ENCODE measurements at places on chromosomes 5 and 9.

- no peak for DNase-seq
These were observed 660.7 kb upstream of the ADAMTS16 start for GRCh38 chr5:4479426-4479825.

DNA sequence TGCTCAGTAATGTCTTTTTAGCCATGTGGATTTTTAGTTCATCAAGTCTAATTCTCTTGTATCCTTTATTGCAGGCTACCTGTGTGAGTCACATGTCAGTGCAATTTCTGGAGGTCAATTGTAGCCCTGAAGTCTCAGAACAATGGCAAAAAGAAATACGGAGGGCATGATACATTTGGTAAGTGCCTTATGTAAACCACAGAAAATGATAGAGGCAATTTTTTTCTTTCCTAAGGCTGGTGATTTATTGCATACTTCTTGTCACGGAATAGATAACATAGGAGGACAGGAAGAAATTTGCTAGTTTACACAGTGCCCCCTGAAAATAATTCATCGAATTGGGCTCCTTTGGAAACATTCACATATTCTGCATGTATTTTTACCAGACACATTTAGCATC lies 235.9 kb downstream of the DMRTA1 start:
- no peak for DNase-seq

- DNase-seq, result no peak
These were observed 58.6 kb downstream of the THBS4 start for GRCh38 chr5:80093796-80094195.

DNA sequence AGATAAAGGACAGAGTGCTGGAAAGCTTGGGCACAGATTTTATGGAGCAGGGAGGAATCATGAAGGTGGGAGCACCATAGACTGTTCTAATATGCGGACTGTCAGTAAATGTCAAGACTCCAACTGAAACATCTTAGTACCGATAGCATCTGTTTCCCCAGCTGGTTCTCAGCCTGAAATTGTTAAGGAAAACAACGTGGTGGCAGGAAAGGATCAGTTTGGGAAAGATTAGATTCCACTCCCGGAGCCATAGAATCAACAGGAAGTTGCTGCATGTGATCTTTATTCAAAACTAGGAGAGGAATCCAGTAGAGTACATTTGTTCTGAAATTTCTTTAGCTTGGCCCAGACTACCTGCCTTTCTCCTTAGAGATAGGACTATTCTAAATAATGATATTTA lies 559.1 kb downstream of the CSNK1G3 start:
- no peak for DNase-seq

GRCh38 chr9:99158629-99159028 lies 53.7 kb downstream of the TGFBR1 start:
- no peak for DNase-seq

DNA sequence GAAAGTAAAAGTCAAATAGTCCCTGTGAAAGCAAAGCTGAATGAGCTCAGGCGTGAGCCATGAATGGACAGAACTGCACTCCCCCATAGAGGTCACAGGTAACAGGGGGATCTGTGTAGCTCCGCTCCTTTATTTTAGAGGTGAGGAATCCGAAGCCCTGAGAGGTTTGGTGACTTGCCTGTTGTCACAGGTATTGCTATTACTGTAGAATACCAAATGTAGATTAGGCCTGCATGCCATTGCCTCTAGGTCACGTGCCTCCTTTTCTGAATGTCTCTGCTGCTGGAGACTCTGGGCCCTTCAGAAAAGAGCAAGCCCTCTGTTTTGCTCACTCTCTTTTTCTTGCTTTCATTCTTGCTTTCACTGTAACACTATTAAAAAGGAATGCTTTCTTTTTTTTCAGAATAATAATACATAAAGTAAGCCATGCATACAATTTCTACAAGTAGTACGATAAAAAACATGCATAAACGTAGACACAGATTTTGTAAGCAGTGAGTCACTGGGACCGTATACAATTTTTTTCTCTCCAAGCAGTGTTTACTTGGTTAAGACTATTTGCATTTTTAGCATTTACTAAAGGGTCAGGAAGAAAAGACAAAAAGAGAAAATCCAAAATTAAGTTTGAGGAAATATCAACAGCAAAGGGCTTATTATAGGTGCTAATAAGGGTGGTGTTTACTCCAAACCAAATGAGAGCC lies 568.7 kb upstream of the ADAMTS16 start:
- DNase-seq, result no peak

GRCh38 chr5:171023508-171023907 lies 161.7 kb downstream of the RANBP17 start:
- no peak for DNase-seq

DNA sequence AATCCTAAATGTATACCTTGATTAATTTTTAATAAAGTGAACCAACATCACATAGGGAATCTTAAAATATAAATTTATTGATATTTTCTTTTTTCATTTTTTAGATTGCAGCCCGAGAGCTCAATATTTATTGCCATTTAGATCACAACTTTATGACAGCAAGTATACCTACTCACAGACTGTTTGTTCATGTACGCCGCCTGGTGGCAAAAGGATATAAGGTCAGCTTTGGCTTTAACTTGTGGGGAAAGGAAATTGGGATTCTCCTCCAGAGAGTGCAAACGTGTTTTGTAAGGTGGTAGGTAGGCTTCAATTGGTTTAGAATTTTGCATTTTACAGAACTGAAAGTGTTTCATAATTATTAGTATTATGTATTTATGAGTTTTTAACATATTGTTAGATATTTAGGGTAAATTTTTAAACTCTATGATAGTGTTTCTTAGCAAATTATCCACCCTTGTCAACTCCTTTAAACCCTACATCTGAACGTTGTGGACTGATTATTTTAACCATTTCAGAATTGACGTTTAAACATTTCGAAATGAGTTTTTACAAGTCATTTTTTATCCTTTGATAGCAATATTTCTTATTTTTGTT lies 17.5 kb upstream of the DHFR start:
- peak; percentile 15 for DNase-seq

- no peak for DNase-seq
These were observed at the start of gene PTGS1 for GRCh38 chr9:122370869-122371755. Gene PTGS1, plus strand, starts transcription at chr9:122371024. Its CDS starts 61 bp downstream, at chr9:122371085.

GRCh38 chr5:107235167-107235566 lies 435.6 kb downstream of the EFNA5 start:
- no peak for DNase-seq

DNA sequence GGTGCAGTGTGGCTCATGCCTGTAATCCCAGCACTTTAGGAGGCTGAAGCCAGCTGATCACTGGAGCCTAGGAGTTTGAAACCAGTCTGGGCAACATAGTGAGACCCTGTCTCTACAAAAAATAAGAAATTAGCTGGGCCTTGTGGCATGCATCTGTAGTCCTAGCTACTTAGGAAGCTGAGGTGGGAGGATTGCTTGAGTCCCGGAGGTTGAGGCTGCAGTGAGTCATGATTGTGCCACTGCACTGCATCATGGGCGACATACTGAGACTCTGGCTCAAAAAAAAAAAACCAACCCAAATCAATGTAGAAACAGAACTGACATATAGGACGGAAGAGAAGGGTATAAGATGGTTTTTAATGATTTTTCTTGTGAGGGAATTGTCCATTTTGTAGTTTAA lies 27.7 kb downstream of the G3BP1 start:
- DNase-seq, result no peak

- DNase-seq, result no peak
These were observed 242.1 kb downstream of the BNC2 start for GRCh38 chr9:16628413-16628812.

GRCh38 chr5:131496400-131496713 lies 138.7 kb downstream of the RAPGEF6 start:
- no peak for DNase-seq

DNA sequence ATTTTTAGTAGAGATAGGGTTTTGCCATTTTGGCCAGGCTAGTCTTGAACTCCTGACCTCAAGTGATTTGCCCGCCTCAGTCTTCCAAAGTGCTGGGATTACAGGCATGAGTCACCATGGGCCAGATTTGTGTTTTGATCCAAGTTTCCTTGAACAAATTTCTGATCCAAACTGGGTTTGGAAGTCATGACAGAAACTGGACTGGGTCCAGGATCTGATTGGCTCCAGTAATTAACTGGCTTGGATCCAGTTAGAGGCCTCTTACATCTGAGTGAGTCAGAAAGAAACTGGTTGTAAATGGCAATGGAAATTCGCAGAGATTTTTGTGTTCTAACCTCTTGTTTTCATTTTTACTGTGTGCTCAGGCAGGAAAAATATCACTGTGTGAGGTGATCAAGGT lies 141.6 kb downstream of the SLC25A46 start:
- DNase-seq, result peak; percentile 83

DNA sequence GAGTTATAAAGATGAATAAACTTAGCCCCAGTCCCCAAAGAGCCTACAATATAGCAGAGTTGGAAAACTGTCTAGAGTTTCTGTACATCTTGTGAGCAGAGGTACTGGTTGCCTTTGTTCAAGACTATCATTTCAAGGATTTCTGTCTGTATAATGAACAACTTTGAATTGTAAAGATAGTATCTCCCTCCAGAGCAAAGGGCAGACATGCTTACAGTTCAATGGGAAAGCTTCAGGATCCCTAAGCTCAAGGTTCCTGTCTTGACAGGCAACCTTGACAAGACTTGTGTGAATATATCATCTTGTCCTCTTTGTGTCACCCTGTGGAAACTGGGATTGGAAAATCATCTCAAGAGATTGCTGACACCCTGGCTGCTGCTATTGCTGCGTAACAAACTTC lies 242.8 kb upstream of the VLDLR start:
- DNase-seq, result no peak

DNA sequence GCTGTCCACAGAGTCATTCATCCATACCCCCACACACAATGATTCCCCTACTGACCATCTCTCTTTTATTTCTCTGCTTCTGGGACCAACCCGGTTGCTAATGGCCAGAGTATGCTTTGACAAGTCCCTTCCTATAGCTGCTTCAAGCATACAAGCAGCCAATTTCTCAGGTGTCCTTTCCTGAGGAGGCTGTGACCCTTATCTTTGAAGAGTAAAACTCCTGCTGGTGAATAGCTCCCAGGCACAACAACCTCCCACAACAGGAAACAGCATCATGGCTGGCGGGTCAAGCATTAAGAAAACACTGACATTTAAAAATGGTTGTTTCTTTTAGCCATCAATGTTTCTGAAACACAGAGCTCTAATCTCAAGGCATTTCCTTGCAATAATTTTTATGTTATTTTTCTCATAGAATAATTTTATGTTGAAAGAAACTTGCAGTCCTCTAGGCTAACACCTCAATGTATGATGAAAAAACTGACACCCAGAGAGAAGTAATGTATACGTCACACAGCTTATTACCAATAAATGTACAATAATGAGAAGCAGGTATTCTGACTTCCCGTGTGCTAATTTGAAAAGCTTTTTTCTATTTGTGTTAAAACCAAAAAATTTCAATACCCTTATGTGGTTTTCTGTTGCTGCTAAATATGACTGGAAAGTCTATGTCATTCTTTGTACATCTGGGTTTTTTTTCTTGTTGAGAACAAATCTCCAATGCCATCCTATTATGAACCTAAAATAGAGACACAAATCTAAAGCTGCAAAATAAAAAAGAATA lies 7.5 kb upstream of the PAM start:
- DNase-seq, result no peak

DNA sequence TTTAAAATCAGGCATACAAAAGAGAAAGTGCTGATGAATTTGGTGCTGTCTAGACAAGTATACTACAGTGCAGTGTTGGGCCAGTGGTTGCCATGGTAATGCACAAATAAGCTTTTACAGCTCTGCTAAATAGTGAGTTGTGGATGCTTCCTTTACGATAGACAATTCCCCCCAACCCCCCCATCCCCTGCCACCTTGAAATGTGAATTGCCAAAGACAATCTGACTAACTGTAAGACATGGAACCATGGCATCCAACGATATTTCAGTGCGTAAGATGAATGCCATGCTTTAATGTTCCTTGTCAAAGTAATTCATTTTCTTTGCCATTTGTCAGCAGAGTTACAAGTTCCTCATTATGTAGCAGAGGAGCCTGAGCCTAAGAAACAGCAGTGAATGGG lies 91.5 kb upstream of the NREP start:
- DNase-seq, result no peak

DNA sequence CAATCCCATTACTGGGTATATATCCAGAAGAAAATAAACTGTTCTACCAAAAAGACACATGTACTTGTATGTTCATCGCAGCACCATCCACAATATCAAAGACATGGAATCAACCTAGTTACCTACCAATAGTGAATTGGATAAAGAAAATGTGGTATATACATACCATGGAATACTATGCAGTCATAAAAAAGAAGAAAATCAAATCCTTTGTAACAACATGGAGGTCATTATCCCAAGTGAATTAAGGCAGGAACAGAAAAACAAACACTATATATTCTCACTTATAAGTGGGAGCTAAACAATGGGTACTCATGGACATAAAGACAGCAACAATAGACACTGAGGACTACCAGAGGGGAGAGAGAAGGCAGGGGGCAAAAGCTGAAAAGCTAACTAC lies 67.7 kb downstream of the NR2F1-AS1 start:
- no peak for DNase-seq

GRCh38 chr9:3385871-3386270 lies 139.9 kb downstream of the RFX3 start:
- no peak for DNase-seq

- DNase-seq, result no peak
These were observed 508.6 kb downstream of the RASEF start for GRCh38 chr9:82554381-82554780.

- peak; percentile 61 for DNase-seq
These were observed 35.5 kb upstream of the ANXA2R start for GRCh38 chr5:43075319-43076293.

GRCh38 chr9:111023128-111023527 lies 15.1 kb downstream of the LPAR1 start:
- no peak for DNase-seq

DNA sequence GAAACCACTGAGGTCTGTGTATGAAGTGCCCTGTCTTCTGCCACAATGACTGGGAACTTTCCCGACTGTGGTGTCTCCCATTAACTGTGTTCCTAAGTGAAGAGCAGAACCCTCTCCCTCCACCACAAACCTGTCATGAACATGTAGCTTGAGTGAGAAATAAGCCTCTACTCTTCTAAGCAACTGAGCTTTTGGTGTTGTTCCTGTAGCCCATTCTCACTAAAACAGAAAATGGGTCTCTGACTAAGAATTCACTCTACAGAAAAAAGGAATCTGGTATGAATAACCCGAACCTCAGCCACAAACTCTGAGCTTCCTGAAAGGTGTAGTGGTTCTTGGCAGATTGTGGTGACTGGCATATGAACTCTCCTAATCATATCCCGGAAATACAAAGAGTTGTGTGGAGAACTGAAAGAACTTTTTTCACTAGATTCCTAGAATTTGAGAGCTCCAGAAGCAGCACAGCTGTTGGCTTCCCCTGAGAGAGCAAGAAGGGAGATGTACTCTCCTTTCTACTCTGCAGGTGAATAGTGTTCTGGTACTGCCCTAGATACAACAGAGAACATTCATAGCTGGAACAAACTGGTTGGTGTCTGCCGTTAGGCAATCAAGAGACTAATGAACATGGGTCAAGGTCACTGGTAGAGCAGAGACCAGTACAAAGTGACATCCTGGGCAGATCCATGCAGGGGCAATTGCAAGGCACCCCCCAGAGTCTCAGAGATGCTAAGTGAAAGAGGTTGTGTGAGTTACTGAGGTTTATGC lies 283.8 kb downstream of the PDE4D start:
- no peak for DNase-seq

GRCh38 chr5:73282923-73283322 lies 109.9 kb downstream of the TMEM174 start:
- no peak for DNase-seq
